Amygdala (tissue), 56 donors: ENCODE measurements at places on chromosomes 1 and 21.

- no peak for DNase-seq
These were observed 612.4 kb downstream of the LTN1 start for GRCh38 chr21:28380241-28380640.

DNA sequence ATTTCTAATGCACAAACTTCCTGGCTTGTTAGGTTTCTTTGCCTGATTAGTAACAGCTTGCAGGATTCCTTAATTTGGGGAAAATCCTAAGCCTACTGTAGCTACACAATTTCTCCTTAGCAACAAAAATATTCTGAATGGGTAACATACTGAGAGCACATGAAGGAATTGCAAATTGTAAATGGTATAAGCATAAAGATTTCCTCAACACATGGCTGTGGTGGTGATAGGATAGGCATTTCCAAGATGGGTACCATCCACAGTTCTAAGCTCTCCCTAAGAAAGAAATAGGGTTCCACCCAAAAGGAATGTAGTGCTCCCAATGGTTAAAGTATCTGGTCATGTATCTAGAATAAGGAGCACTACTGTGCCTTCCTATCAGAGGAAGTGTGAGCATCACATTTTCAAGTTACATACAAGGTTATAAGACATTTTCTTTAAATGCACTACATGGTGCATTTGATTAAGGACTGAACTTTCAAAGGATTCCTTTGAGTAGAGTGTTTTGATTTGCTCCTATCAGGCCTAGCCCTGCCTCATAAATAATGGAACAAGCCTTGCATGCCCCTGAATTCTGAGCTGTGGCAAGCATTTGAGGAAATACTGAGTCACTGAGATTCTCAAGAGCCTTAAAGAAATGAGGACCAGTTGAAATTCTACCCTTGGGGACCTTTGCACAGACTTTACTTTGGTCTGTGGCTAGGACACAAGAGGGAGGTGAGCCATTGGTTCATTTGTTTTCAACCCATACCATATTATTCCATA is 286.4 kb downstream of the PTBP2 start:
- no peak for DNase-seq

- no peak for DNase-seq
These were observed 91.3 kb downstream of the ATP5PO start for GRCh38 chr21:33824156-33824941.

- no peak for DNase-seq
These were observed 78.7 kb downstream of the FGGY start for GRCh38 chr1:59375321-59376220.

- no peak for DNase-seq
These were observed 117.5 kb upstream of the HOOK1 start for GRCh38 chr1:59697150-59697800.

DNA sequence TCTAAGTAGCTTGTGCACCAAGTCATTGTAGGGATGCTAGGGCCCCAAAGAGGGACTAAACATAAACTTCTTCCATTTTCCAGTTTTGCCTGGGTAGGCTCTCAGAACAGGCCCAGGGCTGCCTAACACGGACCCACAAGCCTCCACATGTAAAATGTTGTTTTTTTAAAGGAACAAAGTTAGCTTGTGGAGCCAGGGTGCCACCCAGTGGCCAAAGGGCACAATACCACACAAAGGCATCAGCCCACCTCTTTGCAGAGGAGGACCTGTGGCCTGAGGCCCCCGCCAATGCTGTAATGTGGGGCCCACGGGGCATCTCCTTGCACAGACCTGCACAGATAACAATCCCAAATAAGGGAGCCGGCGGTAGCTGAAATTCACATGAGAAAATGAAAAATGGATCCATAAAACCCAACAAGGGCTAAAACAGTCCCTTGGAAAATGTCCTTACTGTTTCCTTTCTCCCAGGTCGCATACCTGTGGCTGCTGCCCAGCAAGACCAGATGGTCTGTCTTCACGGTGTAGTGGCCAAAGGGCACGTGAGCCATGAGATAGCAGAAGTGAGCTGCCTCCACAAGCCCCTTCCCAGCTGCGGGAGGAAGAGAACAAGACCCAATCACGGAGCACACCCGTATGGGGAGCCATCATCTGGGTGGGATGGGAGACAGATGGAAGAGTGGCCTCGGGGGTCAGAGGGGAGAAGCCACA is 23.8 kb downstream of the SEC16B start:
- peak; percentile 15 for DNase-seq

DNA sequence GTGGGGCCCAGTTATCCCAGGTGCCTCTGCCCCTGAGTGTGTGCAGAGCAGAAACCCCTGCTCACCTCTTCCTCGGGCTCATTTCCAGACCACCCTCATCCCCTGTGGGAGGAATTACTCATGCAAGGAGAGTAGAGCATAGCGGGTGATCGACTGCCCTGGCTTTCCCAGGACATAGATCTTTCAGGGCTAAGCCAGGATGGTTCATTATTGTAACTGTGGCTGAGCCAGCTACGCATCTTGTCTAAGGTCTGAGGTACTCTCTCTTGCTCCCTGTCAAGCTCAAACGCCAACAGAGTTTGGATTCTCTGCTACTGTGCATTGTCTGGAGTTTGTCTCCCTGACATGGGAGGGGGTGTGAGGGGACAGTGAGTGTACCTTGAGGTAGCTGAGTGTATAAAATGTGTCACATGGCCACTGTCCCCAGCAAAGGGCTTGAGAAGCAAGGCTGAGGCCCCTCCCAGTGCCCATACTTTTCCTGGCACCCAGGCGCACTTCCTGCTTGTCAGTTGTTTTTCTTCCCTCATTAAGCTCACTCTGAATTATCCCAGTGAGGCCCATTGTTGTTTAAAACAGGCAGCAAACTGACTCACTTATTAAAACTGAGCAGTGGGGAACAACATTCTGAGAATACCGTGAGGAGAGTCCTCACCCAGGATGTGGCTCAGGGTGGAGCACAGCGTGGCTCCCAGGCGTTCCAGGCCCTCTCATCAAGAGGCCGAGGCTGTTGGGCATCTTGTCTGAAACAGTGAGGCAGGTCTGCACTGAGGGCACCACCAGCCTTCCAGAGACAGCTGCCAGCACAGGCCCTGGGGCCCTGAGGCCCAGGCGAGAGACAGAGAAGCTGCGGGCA is 92.9 kb downstream of the LAMC2 start:
- DNase-seq = no peak

DNA sequence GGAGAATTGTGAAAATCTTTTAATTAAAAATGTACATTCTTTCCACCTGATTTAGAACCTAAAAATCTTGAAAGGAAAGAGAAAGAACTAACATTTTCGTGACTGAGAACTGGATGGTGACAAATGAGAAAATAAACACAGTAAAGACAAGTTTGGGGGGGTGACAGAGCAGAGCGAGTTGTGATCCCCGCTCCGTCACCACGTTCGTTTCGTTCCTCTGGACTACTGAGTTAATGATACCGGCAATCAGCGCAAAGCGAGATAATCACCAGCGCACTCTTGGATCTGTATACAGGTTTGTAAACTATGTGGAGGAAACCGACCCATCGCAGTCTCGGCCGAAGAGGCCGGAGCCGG is 31.2 kb upstream of the CFAP126 start:
- no peak for DNase-seq

DNA sequence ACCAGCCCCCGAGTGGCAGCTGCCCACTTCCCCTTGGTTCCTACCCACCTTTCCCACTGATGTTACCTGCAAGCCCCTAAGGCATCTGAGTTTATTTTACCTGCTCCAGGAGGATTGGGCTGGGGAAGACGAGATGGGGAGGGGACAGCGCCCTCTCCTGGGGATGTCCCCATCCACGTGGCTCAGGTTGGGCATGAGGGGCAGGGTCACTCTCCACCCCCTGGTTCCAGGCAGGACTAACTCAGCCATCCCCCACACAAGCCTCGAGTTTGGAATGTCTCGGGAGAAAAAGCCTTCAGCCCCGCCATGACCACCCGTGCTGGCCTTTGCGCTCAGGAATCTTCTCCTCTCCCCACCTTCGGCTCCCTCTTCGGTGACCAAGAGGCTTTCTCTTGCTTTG is 90.0 kb downstream of the ARHGEF10L start:
- no peak for DNase-seq

GRCh38 chr21:17921579-17922530 is 102.7 kb upstream of the C21orf91 start:
- no peak for DNase-seq

GRCh38 chr1:153627715-153628626 is at the start of gene S100A1:
S100A1 (plus strand) TSS chr1:153628434; CDS start chr1:153630522, 2,088 bp downstream.
- peak; percentile 32 for DNase-seq

DNA sequence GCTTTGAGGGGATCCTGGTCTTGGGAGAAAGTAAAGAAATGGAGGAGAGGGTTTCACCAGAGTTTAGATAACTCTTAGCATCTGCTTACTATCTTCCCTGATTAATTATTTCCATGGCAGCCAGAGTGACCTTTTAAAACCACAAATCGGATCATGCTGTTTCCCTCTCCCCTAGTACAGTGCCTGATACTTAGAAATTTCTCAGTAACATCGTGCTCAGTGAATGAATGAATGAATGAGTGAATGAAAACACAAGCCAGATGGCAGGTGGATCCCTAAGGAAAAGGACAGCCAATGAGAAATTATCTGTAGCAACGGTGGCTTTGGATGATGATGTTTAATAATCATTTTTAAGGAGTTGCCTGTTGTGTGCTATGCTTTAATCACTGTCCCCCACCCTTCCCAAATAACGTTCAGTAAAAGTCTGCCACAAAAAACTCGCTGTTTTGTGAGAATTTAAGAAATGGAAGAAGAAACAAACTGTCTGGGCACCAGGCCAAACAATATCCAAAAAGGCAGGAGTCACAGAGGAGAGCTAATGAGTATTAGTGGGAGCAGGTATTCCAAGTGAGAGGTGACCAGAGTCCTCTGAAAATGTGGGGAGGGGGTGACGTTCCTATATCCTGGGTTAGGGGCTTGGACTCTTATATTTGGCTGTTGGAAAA is 737 bp upstream of the SMAP2 start:
- no peak for DNase-seq

- DNase-seq = no peak
These were observed 335.5 kb downstream of the COL11A1 start for GRCh38 chr1:102772831-102773230.

DNA sequence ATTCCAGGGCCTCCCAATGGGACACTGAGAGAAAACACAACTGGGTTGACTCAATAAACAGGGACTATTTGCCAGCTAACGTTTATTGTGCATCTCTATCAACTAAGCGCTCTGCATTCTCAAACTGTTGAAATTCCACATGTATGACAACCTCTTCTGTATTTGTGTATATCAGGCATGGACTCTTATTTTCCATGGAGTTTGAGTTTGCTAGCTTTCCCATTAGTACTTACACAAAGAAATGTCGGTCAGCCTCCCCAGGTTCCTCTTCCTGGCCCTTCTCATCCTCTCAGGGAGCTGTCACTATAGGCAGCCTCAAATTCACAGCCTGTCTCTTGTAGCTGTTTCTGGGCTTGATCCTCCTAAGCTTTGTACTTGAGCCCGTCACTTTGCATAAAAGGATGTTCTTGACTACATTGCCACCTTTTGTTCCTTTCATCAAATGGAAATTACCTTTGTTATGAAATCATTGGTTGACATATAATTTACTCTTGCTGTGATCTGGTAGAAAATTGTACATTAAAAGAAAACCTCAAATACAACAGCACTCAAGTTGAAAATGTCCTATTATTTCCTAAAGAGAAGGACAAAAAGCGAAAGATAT is 60.0 kb upstream of the NTPCR start:
- no peak for DNase-seq
